ENCODE measurements at places on chromosomes 12 and 14.

DNA sequence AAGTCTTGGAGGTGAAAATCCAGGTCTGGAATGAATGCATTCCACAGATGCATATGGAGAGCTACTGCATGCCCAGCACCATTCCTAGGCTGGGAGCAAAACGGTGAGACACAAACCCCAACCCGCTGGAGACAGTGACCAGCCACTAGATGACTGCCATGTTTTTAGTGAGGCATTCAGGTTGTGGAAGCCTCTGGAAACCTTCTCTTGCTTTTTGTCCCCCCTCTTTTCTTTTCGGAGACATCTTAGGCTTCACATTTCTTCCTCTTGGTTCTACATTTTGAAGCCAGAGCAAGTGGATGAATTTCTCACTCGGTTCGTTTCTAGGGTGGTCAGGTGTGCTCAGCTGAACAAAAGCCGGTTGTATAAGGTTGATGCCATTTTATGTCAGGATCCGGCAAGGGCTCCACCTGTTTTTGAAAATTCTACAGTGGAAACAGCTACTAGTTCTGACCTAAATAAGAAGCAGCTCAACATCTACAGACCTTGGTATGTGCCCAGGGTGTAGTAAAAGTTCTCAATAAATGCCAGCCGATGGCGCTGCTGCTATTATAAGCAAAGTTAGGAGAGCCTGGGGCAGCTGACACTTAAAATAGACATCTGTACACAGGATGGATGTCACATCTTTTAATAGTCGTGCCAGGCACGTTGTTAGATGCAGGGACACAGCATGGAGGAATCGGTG, 1.8 kb upstream of the ZNF839 start:
- DNase-seq = peak; percentile 45

DNA sequence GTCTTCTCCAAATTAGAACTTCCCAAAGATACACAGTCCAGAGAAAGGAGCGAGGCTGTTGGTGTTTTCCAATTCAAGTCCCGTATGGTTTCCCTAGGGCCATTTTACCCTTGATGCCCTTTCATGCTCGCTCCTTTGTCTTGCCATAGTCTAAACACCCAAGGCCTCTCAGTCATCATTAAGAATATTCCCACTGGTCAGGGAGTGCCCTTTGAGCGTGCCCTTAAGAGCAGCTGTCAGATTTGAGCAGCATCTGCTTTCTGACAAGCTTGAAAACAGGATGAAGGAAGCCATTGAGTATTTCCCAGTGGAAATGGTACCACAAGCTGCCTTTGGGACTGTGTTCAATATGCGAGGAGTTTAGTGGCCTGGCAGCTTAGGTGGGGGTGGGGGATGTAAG, 10.4 kb upstream of the GALNT16 start:
- no peak for DNase-seq

DNA sequence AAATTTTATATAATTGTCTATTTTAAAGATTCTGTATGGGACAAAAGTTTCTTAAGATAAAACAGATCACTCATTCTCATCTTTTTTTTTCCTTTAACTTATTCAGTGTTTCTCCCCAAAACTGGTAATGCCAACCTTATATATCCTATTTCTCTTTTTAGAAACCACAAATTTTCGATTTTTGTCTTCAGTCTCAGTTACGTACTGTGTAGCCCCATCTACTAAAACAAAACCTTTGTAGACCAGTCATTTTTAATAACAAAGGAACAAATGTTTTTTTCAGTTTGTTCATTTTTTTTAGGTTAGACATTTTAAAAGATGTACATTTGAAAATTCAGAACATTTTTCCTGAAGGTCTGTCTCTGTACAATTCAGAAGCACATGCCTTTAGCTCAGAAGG, 18.2 kb downstream of the PNMA1 start:
- DNase-seq = no peak

DNA sequence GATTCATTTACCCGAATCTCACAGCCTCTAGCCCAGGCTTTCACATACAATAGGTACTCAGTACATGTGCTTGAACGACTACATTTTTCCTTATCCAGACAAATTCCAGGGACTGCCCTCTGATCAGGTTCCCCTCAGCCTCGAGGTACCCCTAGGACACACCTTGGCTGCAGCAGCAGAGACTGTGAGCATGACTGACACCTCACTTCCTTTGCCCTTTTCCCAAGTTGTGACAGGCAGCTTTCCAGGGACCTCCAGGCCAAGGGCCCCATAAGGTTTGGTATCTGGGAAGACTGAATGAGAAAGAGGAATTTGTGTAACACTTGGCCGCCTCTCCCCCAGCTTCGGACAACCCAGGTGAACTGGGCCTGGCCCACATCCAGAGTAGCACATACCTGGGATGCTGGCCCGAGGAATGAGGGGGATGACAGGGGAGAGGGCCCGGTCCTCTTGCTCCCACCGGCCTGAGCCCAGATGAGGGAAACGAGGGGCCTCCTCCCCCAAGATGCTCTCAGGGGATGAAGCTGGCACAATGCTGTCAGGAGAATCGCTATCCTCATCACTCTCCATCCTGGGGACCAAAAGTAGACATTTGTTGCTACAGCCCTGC, 10.2 kb upstream of the PRKAG1 start:
- no peak for DNase-seq

DNA sequence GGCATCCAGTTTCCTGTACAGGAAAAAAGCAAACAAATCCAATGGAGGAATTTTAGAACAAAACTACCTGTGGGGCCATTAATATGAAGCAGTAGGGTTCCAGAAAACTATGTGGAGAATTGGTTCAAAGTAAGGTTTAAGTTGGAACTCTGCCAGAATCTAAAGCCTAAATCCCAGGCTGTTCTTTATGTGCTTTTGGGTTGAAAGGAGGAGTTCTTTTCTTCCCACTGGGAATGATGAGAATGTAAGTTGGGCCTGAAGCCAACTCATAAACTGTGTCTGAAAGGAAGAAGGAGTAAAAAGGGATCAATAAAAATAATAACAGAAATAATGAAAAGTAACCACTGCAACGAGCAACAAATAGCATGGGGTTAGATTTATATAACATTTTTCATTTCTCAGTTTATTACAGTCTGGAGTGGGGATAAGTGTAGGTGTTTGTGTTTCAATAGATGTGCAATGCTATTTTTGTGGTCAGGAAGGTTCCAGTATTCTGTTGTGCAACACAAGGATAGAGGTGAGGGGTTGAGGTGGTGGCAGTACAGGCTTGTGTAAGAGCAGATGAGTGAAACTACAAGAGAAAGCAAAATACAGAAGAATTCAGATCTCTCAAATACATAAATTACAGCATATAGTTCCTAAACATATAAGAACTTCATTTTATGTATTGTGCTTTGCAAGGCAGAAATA, 373.6 kb downstream of the EMP1 start:
- no peak for DNase-seq

DNA sequence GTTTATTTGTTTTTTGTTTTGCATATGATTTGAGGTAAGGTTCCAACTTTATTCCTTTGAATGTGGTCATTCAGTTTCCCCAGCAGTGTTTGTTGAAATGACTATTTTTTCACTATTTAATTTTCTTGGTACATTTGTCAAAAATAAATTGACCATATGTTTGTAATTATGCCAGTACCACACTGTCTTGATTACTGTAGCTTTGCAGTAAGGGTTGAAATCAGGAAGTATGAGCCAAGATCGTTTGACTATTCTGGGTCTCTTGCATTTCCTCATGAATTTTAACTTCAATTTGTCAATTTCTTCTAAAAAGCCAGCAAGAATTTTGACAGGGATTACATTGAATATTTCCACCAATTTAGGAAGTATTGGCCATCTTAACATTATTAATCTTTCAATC, 199.3 kb upstream of the PPFIA2 start:
- no peak for DNase-seq

DNA sequence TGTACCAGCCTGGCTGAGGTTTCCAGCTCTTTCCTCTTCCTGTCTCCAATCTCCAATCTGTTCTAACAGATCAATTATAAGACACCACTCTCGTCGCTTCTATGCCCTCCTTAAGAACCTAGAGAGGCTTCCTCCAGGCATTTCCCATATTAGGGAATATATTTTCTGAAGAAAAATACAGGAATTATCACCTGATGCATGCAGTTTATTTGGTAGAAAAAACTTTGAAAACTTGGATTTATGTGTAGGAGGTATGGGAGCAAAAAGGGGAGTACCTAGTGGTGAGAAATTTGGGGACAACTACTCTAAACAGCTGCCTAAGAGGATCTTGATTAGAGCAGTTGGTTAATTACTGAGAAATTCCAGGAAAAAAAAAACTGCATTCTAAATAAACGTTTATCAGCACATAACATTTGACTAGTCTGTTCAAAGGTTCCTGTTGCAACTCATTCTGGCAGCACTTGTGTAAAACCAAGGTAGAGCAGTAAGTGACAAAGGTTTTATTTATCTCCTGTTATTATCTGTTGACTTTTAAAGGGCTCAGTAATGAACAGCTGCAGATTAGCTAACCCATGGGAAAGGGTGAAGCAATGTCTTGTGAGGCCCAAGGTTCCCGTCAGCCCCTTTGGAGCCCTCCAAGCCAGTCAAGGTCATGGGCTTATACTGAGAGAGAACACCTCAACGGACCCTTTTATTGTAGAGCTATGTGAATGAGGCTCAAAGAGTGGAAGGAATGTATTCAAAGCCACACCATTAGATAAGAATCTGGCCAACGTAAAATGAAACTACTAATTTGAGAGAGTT, 36.4 kb upstream of the NR1H4 start:
- DNase-seq = peak; percentile 68

DNA sequence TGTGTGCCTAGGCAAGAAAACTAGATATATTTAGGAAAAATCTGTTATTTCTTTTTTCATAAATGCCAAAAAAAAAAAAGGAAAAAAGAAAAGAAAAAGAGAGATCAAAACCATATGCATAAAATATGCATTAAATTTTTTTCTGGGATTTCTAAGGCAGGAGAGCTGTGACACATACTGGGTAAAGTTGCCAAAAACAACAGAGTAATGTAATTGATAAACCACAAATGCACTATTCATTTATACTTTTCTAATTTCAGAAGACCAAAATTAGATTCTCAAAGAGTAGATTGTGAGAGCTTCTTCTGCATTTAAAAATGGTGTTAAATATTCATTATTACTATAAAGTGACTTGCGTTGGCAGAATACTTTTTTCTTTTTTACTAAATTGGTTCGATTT, 673.8 kb upstream of the MGAT4C start:
- DNase-seq = no peak

- DNase-seq = no peak
Measured at GRCh38 chr12:22399464-22400180, 65.1 kb upstream of the ST8SIA1 start.

GRCh38 chr12:2834581-2835491, at the start of gene NRIP2:
Gene NRIP2, minus strand, starts transcription at chr12:2835035. Its CDS starts 52 bp downstream, at chr12:2834983.
- peak; percentile 80 for DNase-seq

DNA sequence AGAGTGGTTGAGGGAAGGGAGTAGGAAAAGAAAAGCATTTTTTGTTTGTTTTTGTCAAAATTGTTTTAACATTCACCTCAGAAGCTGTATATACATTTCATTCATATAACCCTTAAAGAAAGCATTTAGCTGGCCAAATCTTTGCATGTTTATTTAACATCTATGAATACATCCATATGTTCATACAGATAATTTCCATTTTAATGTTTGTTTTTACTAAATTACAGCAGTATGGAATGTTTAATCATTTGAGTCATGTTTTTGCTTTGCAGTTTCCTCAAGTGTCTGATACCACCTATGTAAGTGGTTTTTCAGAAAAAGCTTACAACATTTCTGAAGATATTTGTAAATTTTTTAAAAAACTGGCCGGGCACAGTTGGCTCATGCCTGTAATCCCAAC, 84.3 kb upstream of the ATF1 start:
- DNase-seq = no peak

DNA sequence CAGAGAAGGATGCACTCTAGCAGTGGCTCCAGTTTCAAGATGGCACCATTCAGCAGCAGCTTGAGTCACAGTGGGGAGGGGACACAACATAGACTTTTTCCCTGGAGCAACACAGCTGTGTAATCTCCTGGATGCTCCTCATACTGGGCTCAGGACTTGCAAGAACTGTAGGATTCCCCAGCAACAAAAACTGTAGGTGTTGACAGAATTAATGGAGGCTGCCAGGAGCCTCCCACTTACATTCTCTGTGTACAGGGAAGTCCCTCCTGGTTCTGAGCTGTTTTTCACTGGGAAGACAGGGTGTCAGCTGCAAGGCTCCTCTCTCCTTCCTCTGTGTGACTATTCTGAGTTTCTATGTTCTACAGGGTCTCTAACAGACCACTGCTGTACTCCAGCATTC, 217.9 kb downstream of the KIF21A start:
- DNase-seq = no peak

DNA sequence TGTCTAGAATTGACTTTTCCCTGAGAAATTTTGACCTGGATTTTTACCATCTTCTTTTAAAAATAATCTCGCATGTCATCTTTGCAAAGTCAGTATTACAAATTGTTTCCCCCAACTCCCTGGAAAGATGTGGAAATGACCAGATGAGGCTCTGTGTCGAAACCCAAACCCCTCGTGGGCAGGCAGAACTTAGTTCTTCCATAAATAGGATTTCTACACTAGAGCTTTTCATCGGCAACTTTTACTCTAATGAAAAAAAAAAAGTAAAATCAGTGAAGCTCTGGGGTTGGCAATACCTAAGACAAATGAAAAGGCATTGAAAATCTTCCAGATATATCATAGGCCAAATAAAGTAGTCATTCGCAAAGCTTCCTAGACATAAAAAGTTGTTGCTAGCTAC, 17.0 kb downstream of the SSPN start:
- DNase-seq = no peak
